ENCODE measurements at places on chromosomes 7 and 10.

- H3K36me3 ChIP-seq, result no peaks in the 10 kb centered on the region
- no peak overlapping the region for H3K4me3 ChIP-seq
- DNase-seq, result no peak
Measured at GRCh38 chr10:117884093-117884492, 162.6 kb downstream of the RAB11FIP2 start.

DNA sequence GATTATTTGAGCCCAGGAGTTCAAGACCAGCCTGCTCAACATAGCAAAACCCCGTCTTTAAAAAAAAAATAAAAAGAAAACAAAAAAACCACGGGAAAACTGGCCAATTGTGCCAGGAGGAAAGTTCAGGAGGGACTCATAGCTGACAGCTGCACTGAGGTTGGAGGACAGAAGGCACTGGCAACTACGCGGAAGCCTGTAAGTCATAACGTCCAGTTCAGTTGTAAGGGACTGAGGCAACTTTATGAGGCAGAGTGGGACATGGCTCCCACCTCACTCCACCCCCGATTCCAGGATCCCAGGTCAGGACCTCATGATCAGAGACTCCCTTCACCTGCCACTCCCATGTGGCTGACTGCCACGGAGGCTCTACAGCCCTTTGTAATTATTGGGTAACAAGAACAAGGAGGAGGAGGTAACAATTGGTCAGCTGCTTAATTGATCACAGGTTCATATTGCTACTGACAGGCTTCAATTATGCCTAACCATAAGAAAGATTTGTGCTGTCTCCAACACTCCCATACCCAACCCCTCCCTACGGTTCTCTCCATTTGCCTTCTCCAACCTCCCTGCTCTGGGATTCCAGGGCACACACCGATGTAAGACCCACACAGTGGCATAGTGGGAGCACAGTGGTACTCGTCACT, 1.9 kb upstream of the CCL24 start:
- H3K4me1 ChIP-seq, result no peaks in the 10 kb centered on the region
- DNase-seq, result no peak
- H3K4me3 ChIP-seq, result no peak overlapping the region
- no peaks in the 10 kb centered on the region for H3K36me3 ChIP-seq
- H3K27me3 ChIP-seq, result peaks cover 1% of the 10 kb centered on the region
- H3K27ac ChIP-seq, result no peak overlapping the region

GRCh38 chr10:71269301-71270288, 49.5 kb upstream of the SLC29A3 start:
- no peak overlapping the region for H3K4me3 ChIP-seq
- H3K36me3 ChIP-seq, result no peaks in the 10 kb centered on the region
- no peak for DNase-seq
- H3K27ac ChIP-seq, result peak overlapping the region; percentile 76
- H3K27me3 ChIP-seq, result no peaks in the 10 kb centered on the region

DNA sequence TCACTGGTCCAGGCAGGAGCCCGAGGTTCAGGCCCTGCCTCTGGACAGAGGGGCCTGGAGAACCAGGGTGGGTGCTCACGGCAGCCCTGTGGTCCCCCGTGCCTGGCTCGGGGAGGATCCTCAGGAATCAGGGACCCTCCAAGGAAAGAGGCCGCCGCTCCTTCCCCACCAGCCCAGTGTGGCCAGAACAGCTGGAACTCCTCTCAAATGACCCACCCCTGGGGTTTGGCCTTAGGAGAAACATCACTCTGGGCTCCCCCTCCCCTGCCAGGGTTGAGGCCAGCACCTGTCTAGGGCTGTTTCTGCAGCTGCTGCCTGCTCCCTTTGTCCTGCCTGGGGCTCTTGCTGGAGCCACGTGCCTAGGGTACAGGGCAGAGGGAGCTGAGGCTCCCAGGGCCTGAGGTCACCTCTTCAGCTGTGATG, 161.0 kb downstream of the RNF216 start:
- no peak for DNase-seq
- H3K27me3 ChIP-seq, result no peaks in the 10 kb centered on the region
- H3K4me1 ChIP-seq, result no peaks in the 10 kb centered on the region
- peak overlapping the region; percentile 39 for H3K27ac ChIP-seq
- no peak overlapping the region for H3K4me3 ChIP-seq

- H3K27me3 ChIP-seq, result no peaks in the 10 kb centered on the region
- peak overlapping the region; percentile 91 for H3K4me3 ChIP-seq
- H3K27ac ChIP-seq, result peak overlapping the region; percentile 99
- H3K36me3 ChIP-seq, result peaks cover 3% of the 10 kb centered on the region
- peak; percentile 29 for DNase-seq
- peaks cover 39% of the 10 kb centered on the region for H3K4me1 ChIP-seq
Measured at GRCh38 chr10:114821915-114822443, 399 bp downstream of the FHIP2A start.

DNA sequence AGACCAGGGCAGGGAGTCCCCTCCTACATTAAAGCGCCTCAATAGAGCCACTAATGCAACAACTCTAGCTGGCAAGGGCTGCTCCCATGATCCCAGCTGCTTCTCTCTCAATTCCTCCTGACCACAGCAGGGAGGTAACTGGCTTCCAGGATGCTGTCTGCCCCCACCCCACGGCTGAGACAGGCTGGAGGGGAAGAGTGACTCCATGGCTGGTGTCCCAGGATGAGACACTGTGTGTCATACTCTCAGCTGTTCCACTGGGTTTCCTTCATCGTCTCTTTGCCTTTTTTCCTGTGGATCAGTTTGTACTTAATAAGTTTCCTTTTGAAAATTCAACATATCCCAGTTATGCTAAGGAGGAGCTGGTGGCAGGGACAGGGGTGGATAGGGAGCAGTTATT, 27.7 kb upstream of the MYH16 start:
- peaks cover 16% of the 10 kb centered on the region for H3K27me3 ChIP-seq
- no peak overlapping the region for H3K4me3 ChIP-seq
- no peak overlapping the region for H3K27ac ChIP-seq
- no peaks in the 10 kb centered on the region for H3K4me1 ChIP-seq
- DNase-seq, result no peak

DNA sequence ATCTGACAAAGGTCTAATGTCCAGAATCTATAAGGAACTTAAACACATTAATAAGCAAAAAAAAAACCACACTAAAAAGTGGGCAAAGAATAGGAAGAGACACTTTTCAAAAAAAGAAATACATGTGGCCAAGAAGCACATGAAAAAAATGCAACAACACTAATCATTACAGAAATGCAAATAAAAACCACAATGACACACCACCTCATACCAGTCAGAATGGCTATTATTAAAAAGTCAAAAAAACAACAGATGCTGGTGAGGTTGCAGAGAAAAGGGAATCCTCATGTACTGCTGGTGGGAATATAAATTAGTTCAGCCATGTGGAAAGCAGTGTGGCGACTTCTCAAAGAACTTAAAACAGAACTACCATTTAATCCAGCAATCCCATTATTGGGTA, 119.0 kb downstream of the LMBR1 start:
- no peak for DNase-seq
- peaks cover 13% of the 10 kb centered on the region for H3K4me1 ChIP-seq
- peaks cover 14% of the 10 kb centered on the region for H3K36me3 ChIP-seq
- H3K27me3 ChIP-seq, result no peaks in the 10 kb centered on the region
- no peak overlapping the region for H3K27ac ChIP-seq

GRCh38 chr7:138833596-138833995, 35.6 kb upstream of the ATP6V0A4 start:
- no peak overlapping the region for H3K27ac ChIP-seq
- DNase-seq, result no peak
- peaks cover 14% of the 10 kb centered on the region for H3K4me1 ChIP-seq
- H3K36me3 ChIP-seq, result peaks cover 19% of the 10 kb centered on the region
- H3K27me3 ChIP-seq, result no peaks in the 10 kb centered on the region
- H3K4me3 ChIP-seq, result no peak overlapping the region
